ENCODE measurements at places on chromosomes 16 and 17.

DNA sequence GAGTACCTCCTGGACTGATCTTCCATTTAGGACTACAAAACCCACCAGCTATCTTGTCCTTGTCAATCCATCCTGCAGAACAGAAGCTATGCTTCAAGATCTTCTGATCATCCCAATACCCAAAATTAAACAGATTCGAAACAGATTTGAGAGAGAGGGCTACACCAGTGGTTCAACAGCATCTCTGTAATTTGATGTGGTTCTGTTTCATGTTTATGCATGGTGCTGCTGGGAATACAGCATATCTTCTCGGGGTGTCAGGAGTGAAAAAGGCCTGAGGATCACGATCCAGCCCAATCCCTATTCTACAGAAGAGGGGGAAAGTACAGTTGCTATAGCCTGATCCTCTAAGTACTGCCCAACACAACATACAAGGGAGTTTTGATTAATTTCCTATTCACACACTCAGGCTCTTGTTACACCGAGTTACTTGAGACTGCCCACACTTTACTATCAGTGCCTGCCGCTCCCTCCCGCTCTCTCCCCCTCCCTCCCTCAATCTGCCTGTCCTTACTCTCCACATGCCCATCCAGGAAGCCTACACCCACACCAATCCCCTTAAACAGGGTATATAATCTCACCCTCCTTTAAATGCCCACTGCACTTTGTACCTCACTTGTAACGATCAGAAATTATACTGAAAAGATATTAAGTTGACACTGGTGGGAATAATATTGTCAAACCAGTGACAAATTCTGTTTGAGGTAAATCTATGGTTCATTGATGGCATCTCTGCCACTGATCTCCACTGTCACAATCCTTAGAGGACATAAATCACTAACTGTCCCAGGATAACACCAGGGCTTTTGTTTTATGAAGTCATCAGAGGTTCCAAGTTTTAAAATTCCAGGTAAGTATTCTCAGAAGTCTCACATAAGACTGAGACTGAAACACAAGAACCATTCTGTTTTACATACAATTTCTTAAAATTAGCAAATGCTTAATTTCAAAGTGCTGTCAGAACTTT, 89.3 kb upstream of the PLEKHM1 start:
- DNase-seq: peak; percentile 64

- no peak for DNase-seq
Measured at GRCh38 chr17:8621585-8621984, 8.9 kb downstream of the MYH10 start.

GRCh38 chr16:728131-728889, 1.4 kb downstream of the HAGHL start:
- DNase-seq: peak; percentile 63

DNA sequence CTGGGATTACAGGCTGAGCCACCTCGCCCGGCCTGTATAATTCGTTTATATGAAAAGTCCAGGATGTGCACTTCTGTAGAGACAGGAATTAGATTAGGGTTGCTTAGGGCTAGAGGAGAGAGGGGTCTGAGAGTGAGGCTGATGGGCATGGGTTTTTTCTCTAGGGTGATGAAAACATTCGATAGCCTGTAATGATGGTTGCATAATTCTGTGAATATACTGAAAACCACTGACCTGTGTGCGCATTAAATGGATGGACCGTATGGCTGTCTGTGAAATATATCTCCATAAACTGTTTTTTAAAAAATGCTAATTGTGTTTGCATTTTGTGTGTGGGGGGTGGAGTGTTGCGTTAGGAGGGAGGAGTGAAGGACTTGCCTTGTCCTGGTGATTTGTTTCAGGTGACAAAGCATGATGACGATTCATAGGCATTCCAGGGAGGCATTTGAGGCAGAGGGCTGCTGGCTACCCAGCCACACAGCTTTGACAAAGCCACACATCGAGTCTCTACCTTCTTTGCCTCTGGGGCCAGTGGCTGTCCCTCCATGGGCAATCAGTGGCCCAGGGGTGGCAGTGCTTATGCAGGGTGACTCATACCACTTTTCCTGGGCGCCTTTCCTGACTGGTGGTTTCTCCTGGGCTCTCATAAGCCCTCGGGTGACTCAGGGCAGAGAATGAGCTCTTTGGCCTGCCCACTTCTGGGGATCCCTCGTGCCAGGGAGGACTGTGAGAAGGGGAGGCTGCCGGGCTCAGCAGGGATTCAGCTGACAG, 148.5 kb upstream of the WSCD1 start:
- no peak for DNase-seq

DNA sequence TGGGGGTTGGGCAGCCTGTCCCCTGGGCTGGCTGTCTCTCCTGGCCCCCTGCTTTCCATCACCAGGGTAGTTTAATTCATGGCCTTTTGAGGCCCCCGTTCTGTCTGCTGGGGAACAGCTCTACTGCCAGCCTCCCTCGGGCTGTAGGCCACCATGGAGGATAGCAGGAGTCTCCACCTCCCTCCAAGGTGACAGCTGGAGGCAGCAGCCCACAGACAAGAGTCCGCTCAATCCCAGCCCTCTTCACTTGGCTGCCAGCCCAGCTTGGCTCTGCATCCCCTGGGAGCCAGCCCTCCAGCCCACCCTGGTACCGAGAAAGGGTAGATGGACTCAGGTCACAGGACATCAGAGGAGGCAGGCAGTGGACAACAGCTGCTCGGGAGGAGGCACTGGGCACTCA, 194.6 kb upstream of the SDK2 start:
- DNase-seq: no peak

DNA sequence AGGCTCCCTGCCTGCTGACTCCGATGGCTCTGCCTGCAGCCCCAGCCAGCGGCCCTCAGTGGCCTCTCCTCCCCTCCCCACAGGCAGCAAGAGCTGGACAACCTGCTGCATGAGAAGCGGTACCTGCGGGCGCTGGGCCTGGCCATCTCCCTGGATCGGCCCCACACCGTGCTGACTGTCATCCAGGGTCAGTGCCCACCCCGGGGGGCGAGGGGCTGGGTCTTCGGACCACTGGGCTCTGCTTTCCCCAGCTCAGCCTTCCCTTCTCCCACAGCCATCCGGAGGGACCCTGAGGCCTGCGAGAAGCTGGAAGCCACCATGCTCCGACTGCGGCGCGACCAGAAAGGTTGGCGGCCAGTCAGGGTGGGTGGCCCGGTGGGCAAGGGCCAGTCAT, 3.4 kb downstream of the NOXO1 start:
- no peak for DNase-seq

- DNase-seq: no peak
Measured at GRCh38 chr17:59651346-59651745, 31.7 kb downstream of the CLTC start.

- DNase-seq: no peak
Measured at GRCh38 chr16:72917051-72917450, 130.9 kb downstream of the ZFHX3 start.

DNA sequence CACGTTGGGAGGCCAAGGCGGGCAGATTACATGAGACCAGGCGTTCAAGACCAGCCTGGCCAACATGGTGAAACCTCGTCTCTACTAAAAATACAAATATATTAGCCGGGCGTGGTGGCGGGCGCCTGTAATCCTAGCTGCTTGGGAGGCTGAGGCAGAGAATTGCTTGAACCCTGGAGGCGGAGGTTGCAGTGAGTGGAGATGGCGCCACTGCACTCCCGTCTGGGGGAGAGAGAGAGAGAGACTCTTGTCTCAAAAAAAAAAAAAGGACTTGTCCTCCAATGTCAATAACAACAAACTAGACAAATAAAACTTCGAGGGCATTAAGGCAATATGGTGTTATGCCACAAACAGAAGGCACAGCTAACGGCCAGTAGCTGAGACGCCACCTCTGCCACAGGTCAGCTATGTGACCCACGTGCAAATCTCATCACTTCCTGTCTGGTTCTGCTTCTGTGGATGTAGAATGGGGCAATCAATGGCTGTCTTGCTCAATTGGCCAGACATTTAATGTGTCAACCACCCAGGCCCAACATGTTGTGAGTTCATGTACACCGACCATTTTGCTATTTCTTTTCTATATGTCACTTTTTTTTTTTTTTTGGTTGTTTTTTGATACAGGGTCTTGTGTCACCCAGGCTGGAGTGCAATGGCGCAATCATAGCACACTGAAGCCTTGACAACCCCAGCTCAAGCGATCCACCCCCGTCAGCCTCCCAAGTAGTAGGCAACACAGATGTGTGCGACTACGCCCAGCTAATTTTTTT, 834 bp upstream of the TXNDC11 start:
- peak; percentile 47 for DNase-seq

DNA sequence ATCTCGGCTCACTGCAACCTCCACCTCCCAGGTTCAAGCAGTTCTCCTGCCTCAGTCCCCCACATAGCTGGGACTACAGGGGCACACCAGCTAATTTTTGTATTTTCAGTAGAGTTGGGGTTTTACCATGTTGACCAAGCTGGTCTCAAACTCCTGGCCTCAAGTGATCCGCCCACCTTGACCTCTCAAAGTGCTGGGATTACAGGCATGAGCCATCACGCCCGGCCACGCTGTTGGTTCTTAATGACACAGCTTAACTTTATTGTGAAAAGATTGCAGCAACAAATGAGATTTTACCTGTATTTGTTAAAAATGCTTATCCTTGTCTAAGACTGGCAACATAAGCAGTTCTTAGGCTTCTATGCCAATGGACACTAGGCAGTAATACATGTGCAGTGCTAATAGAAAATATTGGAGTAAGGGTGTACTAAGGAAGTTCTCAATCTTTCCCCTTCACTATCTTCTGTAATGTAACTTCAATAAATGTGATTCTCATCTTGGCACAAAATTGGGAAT, 2.9 kb downstream of the UBB start:
- DNase-seq: no peak

GRCh38 chr16:52469091-52469490, 77.9 kb downstream of the TOX3 start:
- no peak for DNase-seq

DNA sequence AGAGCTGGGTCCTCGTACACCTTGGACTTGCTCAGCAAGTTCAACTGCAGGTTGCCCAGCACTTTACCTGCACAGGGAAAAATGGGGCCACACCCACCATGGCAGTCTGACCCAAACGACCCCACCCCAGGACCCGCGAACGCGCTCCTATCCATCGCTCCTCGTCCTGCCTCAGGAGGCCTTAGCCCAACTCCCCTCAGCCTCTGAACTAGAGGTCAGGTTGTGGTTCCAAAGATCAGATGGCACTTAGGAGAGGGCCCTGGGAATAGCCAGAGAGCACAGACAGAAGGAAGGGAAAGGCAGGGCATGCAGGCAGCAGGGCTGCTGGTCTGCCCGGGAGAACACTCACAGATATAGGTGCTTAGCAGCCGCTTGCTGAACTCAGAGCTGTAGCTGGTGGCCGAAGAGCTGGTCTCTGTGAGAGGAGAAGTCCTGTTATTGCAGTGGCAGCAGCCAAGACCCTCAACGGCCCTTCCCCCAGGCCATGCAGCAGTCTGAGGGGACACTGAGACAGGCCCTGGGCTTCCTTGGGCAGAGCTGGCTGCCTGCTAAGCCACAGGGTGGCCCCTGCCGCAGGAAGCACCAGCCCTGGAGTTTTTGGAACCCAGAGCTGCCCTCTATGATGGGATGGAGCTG, 6.9 kb downstream of the ZACN start:
- no peak for DNase-seq

DNA sequence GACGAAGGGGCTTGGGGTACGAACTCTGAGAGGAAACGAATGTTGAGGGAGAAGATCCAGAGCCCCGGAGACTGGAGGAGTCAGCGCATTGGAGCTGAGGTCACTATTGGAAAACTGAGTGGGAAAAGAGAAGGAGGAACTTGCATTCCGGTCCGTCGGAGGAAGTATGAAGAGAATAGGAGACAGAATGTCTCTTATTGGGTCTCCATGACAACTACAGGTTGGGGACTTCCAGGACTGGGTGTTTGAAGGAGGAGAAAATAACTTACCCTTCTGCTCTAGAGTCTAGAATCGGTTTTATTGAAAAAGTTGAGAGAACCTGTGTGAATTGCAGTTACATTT, 537 bp downstream of the GOSR1 start:
- DNase-seq: peak; percentile 8

GRCh38 chr16:56551796-56552738, 12.8 kb upstream of the MT4 start:
- DNase-seq: peak; percentile 95

GRCh38 chr16:3065069-3065741, at the start of gene IL32:
Gene IL32, plus strand, starts transcription at chr16:3065640. Its CDS starts 172 bp downstream, at chr16:3065812.
- no peak for DNase-seq

DNA sequence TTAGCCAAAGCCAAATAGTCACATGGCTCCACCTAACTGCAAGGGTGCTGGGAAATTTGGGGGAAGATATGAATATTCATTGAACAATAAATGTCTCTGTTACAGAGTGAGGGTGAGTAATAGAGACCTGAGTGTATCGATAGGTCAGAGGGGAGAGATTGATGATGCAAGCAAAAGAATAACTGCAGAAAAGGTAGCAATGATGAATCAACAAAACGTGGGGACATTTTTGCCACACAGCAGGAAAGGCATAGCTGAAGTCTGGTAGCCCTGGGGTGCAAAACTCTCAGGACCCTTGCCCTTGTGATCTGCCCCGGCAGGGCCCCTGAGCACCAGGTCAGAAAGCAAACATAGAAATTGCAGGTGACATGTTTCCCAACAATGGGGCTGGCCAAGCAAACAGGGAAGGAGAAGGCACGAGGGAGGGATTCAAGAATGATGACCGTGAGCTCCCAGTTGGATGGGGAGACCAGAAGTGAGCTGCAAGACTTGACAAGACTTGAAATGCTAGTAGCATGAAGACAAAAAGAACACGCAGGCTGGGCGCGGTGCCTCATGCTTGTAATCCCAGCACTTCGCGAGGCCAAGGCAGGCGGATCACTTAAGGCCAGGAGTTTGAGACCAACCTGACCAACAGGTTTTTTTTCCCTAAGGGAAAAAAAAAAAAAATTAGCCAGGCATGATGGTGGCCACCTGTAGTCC, 12.7 kb upstream of the HERPUD1 start:
- no peak for DNase-seq

- no peak for DNase-seq
Measured at GRCh38 chr17:63124958-63125357, 158.9 kb downstream of the TANC2 start.

- no peak for DNase-seq
Measured at GRCh38 chr17:45342306-45342705, 25.5 kb upstream of the MAP3K14 start.

- no peak for DNase-seq
Measured at GRCh38 chr16:82638095-82638798, 11.5 kb downstream of the CDH13 start.

- DNase-seq: no peak
Measured at GRCh38 chr16:71974068-71974818, 26.0 kb downstream of the PKD1L3 start.

- peak; percentile 63 for DNase-seq
Measured at GRCh38 chr17:81400154-81400977, 5.1 kb downstream of the BAHCC1 start.

All from Ammon's horn (tissue), 1 donor.